Thymus (tissue), 14 donors: ENCODE measurements at places on chromosomes 13 and 19. TPM values are rescaled to one million over a fixed set of nuclear protein-coding genes. Genes with fewer than 3 reads are reported as not detected.

GRCh38 chr19:18742838-18743783 lies 48.0 kb downstream of the COMP start:
- DNase-seq: no peak

ADAMTS10 gene
- 19.6 TPM for total RNA-seq

DNA sequence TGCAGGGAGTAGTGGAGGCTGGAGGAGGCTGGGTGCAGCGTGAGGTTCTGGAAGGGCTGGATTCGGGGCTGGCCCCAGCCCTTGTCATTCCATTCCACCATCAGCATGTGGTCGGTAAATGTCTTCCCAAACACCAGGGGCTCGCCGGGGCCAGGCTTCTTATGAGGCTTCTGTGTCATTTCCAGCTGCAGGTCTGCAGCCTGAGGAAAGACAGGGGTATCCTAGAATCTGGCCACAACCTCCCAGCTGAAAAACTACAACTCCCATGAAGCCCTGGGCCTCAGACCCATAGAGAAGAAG lies 4.4 kb downstream of the BCAT2 start:
- DNase-seq: peak; percentile 71

GRCh38 chr13:108508263-108508662 lies 121.1 kb upstream of the MYO16 start:
- peak; percentile 19 for DNase-seq

DNA sequence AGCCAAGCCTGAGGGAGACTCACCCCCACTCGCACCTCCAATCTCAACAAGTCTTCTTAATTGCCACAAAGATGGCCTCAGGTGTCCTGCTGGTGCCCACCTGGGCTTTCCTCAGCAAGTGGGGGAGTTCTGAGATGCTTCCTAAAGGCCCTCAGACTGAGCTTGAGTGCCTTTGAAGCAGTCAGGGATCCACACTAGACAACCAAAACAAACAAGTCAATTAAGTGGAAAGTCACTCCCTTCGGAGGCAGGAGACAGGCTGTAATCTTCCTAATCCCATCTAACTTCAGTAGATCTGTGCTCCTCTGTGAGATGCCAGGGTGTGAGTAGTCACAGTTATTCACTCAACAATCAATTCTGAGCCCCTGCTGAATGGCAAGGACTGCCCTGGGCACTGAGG lies 68.3 kb upstream of the SERP2 start:
- DNase-seq: no peak
